Small intestine (tissue), 16 donors: ENCODE measurements at places on chromosomes 5 and 9. TPM values are rescaled to one million over a fixed set of nuclear protein-coding genes. Genes with fewer than 3 reads are reported as not detected.

FBXO4 gene
- 13.3 TPM for polyA plus RNA-seq

CCDC127 gene
- 3.1 TPM for polyA plus RNA-seq

TEK gene
- 11.3 TPM for polyA plus RNA-seq

C5orf24 gene
- 20.6 TPM for polyA plus RNA-seq

CDH6 gene
- 0.54 TPM for polyA plus RNA-seq

DNA sequence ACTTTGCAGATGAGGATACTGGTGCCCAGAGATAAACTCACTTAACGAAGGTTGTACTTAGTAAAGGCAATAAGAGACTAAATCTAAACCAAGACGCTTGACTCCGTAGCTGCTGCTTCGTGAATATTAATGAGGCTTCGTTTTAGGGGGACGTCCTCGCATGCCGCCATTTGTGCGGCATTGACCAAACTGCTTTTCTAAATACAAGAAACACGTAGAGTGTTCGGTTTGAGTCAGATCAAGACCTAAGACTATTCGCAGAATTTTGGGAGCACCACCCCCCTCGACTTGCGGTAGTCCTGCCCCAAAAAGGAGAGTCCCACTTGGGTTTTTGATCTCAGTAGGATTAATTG lies 1.1 kb downstream of the NPM1 start:
- DNase-seq = no peak
- H3K36me3 ChIP-seq = peaks cover 11% of the 10 kb centered on the region
- H3K4me3 ChIP-seq = peak overlapping the region; percentile 19
- no peaks in the 10 kb centered on the region for H3K27me3 ChIP-seq
- peak overlapping the region; percentile 5 for H3K27ac ChIP-seq

- H3K4me3 ChIP-seq = no peak overlapping the region
- H3K4me1 ChIP-seq = no peaks in the 10 kb centered on the region
- no peaks in the 10 kb centered on the region for H3K27me3 ChIP-seq
- no peak overlapping the region for H3K27ac ChIP-seq
- DNase-seq = no peak
These were observed 79.2 kb downstream of the SV2C start for GRCh38 chr5:76162335-76162734.

- no peaks in the 10 kb centered on the region for H3K27me3 ChIP-seq
- H3K4me1 ChIP-seq = no peaks in the 10 kb centered on the region
- no peak overlapping the region for H3K4me3 ChIP-seq
- no peak overlapping the region for H3K27ac ChIP-seq
These were observed 27.0 kb downstream of the SPINK5 start for GRCh38 chr5:148090773-148091250.

DNA sequence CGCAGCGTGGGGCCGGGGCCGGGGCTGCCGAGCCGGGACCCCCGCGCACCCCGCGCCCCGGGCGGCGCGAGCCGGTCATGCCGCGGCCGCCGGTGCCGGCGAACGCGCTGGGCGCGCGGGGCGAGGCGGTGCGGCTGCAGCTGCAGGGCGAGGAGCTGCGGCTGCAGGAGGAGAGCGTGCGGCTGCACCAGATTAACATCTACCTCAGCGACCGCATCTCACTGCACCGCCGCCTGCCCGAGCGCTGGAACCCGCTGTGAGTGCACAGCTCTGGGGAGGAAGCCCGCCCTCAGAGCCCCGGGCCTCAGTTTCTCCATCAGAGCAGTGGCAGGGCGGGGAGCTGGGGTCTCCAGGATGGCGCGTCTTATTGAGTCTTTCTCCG lies 335 bp downstream of the GALNT12 start:
- H3K27me3 ChIP-seq = no peaks in the 10 kb centered on the region
- peak; percentile 25 for DNase-seq
- no peaks in the 10 kb centered on the region for H3K36me3 ChIP-seq
- peaks cover 49% of the 10 kb centered on the region for H3K4me1 ChIP-seq

DNA sequence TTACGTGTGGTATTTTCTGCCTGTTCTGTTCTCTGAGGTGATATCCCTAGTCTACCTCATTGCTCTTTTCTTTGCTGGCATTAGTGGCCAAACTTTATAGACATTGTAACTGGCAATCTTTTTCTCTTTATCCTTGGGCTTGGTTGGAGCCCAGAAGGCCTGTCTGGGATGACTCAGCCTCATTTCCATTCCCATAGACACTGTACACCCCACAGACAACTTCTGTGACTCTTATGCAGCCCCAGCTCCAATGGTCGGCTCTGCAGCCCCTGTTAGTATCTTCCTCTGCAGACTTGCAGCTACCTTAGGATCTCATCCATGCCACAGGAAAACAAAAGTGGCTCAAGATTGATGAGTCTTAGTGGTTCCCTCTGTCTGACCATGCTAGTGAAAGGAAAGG lies 79.8 kb downstream of the CFAP95 start:
- DNase-seq = no peak
- H3K36me3 ChIP-seq = no peaks in the 10 kb centered on the region
- no peaks in the 10 kb centered on the region for H3K27me3 ChIP-seq
- no peak overlapping the region for H3K27ac ChIP-seq

GRCh38 chr9:117073539-117074341 lies 341.1 kb downstream of the ASTN2 start:
- no peaks in the 10 kb centered on the region for H3K27me3 ChIP-seq
- no peaks in the 10 kb centered on the region for H3K4me1 ChIP-seq
- DNase-seq = no peak
- H3K27ac ChIP-seq = no peak overlapping the region
- no peak overlapping the region for H3K4me3 ChIP-seq

DNA sequence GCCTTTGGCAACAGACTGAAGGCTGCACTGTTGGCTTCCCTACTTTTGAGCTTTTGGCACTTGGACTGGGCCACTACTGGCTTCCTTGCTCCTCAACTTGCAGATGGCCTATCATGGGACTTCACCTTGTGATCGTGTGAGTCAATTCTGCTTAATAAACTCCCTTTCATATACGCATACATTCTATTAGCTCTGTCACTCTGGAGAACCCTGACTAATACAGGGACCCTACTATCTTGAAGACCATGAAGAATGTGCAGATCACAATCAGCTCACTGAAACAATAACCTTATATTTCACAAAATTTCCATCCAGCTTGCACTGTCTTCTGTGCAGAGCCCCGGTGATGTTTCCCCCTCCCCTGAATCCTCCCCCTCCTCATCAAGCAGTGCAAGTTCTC lies 39.8 kb downstream of the TMEM215 start:
- no peaks in the 10 kb centered on the region for H3K4me1 ChIP-seq
- H3K4me3 ChIP-seq = no peak overlapping the region
- H3K27ac ChIP-seq = no peak overlapping the region
- no peak for DNase-seq

DNA sequence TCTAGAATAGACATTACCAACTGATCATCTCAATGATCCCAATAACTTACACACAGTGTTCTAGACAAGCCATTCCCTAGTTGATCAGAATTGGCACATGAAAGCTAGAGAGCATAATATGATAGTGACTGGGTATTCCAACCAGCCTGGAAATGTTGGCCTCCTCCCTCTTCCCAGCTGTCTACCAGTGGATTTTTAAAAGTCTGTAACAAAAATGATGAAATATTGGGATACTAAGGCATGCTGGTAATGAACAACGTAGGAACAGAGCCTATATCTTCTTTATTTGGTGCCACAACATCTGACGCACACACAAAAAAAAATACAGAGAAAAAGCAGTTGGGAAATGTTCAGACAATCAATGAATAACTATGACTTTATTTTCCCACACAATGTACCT lies 34.8 kb downstream of the TRIM32 start:
- H3K36me3 ChIP-seq = no peaks in the 10 kb centered on the region
- H3K27me3 ChIP-seq = peaks cover 3% of the 10 kb centered on the region
- no peak for DNase-seq
- H3K4me3 ChIP-seq = no peak overlapping the region
- H3K4me1 ChIP-seq = no peaks in the 10 kb centered on the region
- no peak overlapping the region for H3K27ac ChIP-seq
